ENCODE measurements at places on chromosomes 6 and 20.
A peak's percentile ranks its signal among the peaks of the same experiment; 100 is the strongest.

DNA sequence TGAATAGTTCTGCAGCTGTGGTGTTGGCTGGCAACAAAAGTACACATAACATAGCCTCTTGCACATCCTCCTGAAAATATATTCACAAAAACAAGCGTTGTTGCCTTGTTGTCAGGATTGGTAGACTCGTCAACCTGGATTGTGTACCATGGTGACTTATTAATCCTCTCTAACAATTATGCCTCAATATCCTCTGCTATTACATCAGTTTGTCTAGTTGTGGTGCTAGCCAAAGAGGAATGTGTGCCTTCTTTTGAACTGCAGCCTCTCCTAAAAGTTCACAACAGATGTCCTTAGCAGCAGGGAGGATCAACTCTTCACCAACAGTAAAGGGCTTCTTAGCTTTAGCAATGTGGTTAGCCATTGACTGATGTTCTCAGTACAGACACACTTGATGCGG, 3.6 kb upstream of the SF3B5 start:
- no peak for DNase-seq

DNA sequence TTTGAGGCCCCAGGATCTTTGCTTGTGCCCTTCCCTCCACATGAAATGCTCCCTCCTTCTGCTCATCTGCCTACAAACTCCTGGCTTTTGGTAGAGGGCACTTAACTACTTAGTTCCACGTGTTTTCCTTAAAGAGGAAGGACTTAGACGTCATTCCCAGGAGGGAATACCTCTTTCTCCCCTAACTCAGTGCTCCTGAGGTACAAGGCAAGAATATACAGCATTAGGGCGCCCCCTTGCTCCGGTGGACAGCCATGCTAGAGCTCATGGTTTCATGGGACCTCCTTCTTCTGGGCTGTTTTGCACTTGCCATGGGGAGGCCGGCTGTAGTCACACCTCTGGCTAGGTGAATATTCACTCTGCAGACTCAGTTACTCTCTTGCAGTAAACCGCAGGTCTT, 93.8 kb upstream of the LY86 start:
- peak; percentile 25 for DNase-seq

DNA sequence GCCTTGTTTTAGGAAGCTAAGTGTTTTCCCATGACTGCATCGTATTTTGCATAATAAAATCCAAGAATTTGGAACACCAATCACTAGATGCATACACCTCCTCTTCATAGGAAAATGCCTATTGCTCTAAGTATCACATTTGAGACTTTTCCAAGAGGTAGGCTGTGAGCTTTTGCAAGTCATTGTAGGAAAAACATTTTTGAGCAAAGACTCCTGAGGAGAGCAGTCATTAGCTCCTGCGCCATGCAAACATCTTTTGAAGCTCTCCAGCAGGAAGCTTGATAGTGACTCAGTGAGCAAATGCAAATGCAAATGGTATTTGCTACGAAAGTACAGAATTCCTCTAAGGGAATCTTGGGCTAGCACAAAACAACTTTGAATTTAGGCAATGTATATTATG, 750.4 kb downstream of the QKI start:
- no peak for DNase-seq

- DNase-seq = no peak
Measured at GRCh38 chr6:134296762-134297161, 21.1 kb downstream of the SGK1 start.

- no peak for DNase-seq
Measured at GRCh38 chr6:153976921-153977693, 61.9 kb upstream of the OPRM1 start.

GRCh38 chr6:132446141-132446854, 45.0 kb upstream of the MOXD1 start:
- DNase-seq = no peak

- no peak for DNase-seq
Measured at GRCh38 chr6:73225396-73225795, at the start of gene KHDC1L. TSS of gene KHDC1L (minus strand) at chr6:73225496. CDS start at chr6:73225408, 88 bp downstream.

DNA sequence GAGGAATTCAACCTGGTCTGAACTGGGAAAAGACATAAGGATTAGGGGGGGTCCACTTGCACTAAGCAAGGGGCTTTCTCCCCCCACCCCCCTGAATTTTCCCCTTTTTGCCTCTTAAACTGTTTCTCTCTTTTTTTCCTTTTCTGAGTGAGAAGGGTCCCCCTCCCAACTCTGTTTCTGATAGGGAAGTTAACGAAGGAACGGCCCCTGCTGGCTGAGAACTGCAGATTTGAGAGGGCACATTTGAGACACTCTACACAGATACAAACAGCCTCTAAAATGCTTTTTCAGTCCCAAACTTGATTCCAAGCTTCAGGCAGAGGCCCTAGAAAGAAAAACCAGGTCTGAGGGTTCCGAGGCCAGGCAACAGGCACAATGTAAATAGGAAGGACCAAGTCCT, 91.7 kb downstream of the JARID2 start:
- DNase-seq = no peak

DNA sequence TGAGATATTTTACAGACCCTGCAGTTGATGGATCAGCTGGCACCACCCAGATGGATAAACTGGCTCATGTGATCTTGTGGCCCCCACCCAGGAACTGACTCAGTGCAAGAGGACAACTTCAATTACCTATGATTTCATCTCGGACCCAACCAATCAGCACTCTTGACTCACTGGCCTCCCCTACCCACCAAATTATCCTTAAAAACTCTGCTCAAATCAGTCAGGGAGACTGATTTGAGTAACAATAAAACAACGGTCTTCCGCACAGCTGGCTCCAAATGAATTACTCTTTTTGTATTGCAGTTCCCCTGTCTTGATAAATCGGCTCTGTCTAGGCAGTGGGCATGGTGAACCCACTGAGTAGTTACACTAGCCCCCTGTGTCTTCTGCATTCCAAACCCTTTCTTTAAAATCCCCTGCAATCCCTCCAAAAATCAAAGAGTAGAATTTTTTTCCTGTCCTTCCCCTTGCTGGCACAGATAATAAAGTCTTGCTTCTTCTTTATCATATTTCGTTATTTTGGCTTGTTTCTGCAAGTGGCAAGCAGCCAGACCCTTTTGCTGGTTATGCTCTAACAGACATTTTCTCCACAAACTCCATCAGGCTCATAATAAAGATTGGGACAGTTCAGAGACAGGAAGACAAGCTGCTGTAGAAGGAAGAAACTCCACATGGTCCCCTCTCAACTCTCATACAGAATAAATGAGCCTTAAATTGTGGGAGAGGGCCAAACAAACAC, 48.3 kb downstream of the OR2B6 start:
- DNase-seq = no peak

DNA sequence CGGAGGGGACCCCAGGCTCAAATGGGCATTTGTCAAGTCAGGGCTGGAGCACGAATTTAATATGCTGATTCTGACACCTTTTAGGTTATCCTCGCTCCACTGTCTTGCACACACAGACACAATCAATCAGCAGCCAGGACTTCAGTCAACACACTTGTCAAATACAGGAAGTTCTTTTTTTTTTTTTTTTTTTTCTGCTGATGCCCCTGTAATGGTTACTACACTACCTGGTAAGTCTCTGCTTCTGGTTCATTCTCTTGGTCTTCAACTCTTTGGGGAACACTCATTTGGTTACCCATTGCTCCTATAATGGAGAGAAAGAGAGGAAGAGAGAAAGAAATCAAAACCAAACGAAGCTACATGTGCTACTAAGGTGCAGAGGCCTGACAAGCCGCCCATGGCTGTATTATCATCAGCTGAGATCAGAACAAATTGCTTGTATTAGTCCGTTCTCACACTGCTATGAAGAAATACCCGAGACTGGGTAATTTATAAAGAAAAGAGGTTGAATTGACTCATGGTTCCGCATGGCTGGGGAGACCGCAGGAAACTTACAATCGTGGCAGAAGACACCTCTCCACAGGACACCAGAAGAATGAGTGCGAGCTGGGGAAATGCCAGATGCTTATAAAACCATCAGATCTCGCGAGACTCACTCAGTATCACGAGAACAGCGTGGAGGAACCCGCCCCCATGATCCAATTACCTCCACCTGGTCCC, 11.8 kb downstream of the BCAS1 start:
- no peak for DNase-seq

DNA sequence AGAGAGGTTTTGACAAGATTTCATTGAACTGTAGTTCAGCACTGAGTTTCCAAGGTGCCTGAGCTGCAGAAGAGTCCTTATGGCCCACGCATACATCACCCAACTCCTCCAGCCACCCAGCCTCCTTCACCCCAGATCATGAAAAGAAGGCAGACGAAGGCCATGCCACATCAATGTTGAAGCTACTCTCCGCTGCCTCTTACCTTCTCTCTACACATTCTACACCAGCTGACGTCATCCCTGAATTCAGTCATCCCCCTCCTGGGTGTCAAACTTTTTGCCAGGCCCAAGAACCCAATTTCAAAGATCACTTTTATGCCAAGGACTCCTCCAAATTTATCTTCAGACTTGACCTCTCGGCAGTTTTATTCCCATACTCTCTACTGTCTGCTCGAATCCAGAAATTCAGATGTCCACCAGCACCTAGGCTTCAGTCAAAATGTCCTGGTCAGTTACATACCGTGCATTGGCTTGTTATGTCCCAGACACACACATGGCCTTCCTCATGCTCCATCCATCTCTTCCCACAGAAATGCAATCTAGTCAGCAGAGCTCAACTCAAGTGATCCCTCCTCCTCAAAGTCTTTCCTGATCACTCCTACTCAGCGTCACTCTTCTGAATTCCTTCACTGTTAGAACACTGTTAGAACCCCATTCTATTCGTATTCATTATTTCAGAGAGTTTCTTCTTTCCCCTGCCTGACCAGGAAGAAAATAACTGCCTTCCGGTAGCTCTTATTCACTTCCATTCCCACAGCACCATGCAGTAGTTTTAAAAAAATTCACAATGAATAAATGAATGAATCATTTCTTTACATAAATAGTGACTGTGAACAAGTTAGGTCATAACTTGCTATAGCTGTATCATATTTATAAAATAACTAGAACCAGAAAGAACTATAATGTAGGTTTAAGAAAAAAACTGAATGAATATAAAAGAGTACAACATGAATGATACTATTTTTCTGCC, 11.5 kb downstream of the ATXN1 start:
- DNase-seq = no peak

DNA sequence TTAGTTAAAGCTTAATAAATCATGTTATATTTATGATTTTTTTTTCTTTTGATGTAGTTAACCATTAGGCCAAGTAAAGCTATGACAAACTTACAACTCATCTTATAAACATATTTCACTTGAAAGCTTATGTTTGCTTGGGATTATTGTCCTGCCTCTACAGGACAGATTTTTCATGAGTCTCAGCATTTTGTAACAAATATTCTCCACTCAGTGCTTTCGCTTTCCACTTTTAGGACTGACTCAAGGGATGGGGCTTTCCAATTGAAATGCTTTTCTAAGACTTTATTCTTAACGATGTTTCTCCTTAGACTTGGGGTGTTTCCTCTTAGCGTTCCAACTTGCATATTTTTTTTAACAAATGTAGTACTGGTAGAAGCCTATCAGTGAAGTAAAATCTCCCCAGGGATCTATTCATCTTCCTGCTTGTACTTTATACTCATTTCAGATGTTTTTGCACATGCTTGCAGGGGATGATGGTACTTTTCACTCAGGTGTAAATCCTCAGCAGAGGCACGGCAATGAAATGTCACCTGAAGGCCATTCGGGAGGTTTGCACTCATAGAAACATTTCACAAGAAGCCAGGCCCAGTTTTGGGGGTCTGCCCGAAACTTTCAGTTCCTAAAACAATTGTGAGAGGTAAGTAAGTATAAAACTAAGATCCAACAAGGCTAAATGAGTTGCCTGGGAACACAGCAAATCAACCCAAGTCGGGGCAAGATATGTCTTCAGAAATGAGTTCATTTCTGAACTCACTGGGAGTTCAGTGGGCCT, 298.1 kb upstream of the FOXQ1 start:
- no peak for DNase-seq

- DNase-seq = no peak
Measured at GRCh38 chr6:111207141-111207858, 120.0 kb downstream of the SLC16A10 start.

GRCh38 chr6:154783229-154783628, 50.0 kb downstream of the SCAF8 start:
- no peak for DNase-seq

- no peak for DNase-seq
Measured at GRCh38 chr6:81977486-81977885, 225.0 kb upstream of the TENT5A start.

DNA sequence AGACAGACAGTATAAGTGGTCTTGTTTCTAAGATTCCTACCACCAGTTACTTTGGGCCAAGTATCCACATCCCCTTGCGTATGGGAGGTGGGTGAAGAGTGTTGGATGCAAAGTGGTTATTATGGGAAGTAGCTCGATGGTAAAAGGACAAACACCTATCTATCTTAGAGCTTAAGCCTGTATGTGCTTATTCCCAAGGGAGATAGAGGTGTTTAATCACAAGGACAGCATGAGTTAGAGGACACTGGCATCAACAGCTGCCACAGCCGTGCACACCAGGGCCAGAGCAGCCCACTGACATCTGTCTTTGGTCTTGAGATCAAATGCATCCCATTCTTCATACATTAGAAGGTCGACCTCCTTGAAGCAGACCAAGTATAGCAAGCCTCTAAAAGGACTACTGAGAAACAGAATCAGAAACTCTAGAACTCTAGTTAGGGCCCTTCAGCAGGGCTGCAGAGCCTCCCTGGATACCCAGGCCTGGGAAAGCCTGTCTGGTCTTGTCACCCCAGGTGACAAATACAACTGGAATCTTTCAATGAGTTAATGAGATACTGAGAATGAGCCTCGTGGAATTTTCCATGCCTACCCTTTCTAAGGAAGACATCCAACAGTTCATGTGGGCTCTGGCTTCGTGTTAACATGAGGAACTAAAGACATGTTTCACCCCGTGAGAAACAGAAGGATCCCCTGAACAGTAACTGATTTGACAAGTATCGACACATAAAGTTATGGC, 28.7 kb downstream of the TXNDC5 start:
- no peak for DNase-seq

DNA sequence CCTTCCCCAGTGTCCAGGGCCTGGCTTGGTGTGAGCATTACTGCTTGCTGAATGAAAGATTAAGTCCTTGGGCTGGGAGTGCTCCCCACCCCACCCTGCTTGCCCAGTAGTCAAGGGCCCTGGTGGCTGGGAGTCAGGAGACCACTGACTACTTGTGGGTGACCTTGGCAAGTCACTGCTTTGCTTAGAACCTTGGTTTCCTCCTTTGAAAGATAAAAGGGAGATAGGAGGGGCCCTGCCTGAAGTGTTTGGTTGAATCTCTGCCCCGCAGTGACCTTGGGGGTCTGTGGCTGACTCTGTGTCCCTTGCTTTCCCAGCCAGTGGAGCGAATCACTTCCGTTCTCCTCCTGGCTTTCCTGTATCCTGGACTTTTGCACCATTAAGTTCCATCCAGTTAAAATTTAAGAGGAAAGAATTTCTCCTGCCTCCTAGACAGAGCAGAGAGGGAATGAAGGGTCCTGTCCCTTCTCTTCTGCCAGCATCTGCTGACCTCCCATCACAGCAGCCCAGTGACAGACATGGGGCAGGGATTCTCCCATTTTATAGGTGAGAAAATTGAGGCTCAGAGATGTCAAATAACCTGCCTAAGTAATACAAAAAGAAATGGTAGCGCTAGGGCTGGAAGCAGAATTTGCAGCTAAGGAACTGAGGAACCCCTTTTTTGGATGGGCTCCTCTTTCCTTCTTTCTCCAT, 3.5 kb upstream of the EPB41L1 start:
- no peak for DNase-seq

All from stimulated activated CD4-positive, alpha-beta T cell treated with anti-CD3 and anti-CD28 coated beads, Interleukin-12 subunit alpha, Interleukin-12 subunit beta, amount 100 ng/mL, for 48 hours (primary cell).